ENCODE measurements at places on chromosomes 6 and 20. TPM values are rescaled to one million over a fixed set of nuclear protein-coding genes. Genes with fewer than 3 reads are reported as not detected.

CARMIL1 gene
- 4.0 TPM for total RNA-seq

TOP1 gene
- 12.4 TPM for total RNA-seq

EFCAB8 gene
- total RNA-seq = under 0.01 TPM

PRL gene
- not detected for total RNA-seq

SH3BGRL2 gene
- total RNA-seq = 159 TPM

RNF39 gene
- total RNA-seq = under 0.01 TPM

AFG1L gene
- total RNA-seq = 2.9 TPM

TBXT gene
- not detected for total RNA-seq

BMP2 gene
- 27.0 TPM for total RNA-seq

OGFRL1 gene
- 3.0 TPM for total RNA-seq

PSMB1 gene
- total RNA-seq = 249 TPM

C6orf118 gene
- total RNA-seq = not detected

Data from dermis lymphatic vessel endothelial cell (primary cell).